ENCODE measurements at places on chromosomes 5 and 9.

- DNase-seq: no peak
Measured at GRCh38 chr5:177444106-177445051, 2.2 kb upstream of the PRR7 start.

GRCh38 chr5:112203229-112203628 is 215.8 kb downstream of the EPB41L4A start:
- DNase-seq: no peak

GRCh38 chr9:89542401-89543021 is 44.6 kb upstream of the SEMA4D start:
- DNase-seq: no peak

- peak; percentile 62 for DNase-seq
Measured at GRCh38 chr5:126003309-126003708, 419.9 kb upstream of the GRAMD2B start.

- no peak for DNase-seq
Measured at GRCh38 chr5:40406741-40407211, 272.9 kb upstream of the PTGER4 start.

- no peak for DNase-seq
Measured at GRCh38 chr9:130518943-130519799, 60.2 kb upstream of the FUBP3 start.

GRCh38 chr5:146644831-146645230 is 128.8 kb upstream of the GPR151 start:
- no peak for DNase-seq

GRCh38 chr9:133632806-133633680 is 3.1 kb upstream of the DBH start:
- no peak for DNase-seq

- peak; percentile 66 for DNase-seq
Measured at GRCh38 chr9:72315089-72315509, 49.9 kb downstream of the ZFAND5 start.

DNA sequence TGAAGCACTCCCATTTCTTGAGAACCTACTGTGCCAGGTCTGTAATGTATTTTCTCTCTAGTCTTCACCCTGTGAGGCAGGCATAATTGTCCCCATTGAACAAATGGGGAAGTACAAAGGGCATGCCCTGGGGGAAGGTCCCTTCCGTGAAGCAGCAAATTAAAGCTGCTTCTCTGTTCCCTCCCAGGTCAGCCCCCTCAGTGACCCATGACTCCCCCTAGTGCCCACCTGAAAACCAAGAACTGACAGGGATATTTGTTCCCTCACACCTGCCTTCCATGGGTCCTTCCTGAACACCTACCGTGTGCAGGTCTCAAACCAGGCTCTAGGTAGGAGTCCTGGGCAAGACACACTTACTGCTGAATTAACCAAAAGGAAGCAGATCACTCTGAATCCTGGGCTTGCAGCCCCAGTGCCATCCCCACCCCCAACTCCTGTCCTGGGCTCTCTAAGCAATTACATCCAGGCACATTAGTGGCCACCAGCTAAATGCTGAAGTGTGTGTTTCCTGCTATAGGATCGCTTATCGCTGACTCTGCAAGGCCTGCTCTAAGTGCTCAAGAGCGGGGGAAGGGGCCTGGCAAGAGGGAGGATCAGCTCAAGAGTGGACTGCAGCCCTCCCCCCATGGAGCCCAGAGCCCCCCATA is 254.8 kb downstream of the CDK5RAP2 start:
- no peak for DNase-seq

- no peak for DNase-seq
Measured at GRCh38 chr5:42487077-42487476, 63.8 kb downstream of the GHR start.

DNA sequence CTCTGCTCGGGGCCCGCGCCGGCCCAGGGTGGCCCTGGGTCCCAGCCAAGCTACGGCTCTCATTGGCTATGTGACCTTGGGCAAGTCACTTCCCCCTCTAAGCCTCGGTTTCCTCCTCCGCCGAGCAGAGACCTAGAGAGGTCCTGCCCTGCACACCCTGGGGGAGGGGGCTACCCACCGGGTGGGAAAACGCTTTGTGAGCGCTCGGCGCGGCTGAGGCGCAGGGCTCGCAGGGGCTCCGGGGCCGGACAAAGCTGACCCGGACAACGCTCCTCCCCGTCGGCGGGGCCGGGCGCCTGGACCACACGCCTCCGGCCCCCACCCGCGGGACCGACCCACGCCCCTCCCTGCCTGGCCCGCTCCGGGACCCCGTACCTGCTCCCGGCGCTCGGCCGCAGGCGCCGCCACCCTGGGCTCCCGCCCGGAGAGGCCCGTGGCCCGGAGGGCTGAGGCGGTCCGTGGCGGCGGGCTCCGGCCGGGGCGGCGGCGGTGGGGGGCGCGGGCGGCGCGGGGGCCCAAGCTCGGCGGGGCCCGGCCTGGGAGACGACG is 85.7 kb upstream of the MELK start:
- DNase-seq: peak; percentile 65

DNA sequence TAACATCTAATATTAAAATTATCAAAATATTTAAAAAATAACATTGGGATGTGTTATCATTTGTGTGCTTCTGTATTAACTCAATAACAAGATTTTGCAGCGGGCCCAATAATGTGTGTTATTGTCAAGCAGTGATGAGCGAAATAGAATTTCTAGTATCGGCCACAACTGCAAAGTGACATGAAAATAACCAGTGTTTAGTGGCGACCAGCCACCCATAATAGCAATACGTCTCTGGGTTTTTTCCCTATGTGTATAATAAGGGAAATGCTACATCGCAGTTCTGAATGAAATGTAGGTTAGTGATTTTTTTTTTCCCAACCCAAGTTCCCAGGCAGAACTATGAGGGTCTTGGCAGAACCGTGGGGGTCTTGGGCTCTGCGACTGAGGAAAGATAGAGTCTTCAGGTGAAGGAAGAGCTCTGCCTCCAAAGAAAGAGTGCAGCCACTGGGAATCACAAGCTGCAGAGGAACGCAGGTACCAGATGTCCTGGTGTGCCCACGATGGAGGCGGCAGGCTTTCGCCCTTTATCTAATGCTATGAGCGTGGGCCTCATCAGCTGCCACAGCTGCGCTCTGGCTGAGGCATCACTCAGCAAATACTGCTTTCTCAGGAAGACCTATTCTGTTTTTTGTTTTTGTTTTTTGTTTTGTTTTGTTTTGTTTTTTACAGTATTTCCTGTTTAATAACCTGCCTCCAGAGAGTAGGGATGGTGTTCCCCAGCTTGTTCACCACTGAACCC is 235.0 kb downstream of the ROR2 start:
- DNase-seq: no peak

DNA sequence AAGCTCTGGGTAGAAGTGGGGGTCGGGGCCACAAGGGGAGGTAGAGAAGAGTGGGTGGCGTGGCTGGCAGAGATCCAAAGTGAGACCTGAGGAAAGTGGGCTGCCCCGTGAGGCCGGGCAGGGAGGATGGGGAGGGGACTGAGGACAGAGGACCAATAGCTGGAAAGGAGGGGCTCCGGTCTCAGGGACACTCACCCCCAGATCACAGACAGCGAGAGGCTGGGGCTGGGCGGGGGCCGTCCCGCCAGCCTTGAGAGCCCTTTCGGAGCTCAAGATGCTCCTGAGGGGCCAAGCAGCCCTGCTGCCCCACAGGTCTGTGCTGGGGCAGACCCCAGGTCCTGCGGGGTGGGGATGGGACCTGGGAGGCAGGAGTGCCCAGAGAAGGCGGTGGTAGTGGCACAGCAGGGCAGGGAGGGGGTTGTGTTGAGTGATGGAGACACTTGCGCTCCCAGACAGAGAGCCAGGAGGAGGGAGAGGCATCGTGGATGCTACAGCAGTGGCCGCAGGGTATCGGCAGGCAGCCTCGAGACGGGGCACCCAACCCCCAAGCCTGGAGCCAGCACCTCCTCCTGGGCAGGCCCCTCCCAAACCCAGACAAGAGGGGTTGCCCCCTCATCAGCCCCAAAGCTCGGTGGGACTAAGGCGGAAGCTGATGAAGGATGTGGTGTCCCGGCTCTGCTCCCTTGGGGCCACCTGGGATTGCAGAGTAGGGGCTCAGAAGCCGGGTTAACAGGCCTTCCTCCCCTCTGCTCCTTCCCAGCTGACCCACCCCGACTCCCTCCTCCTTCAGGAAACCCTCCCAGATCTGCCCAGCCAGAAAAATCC is 3.4 kb downstream of the SARDH start:
- DNase-seq: no peak

- DNase-seq: no peak
Measured at GRCh38 chr5:143147383-143147782, 256.1 kb downstream of the NR3C1 start.

- no peak for DNase-seq
Measured at GRCh38 chr5:39130716-39131115, 56.5 kb upstream of the RICTOR start.

- DNase-seq: peak; percentile 68
Measured at GRCh38 chr5:176157656-176158055, 80.6 kb upstream of the SIMC1 start.

DNA sequence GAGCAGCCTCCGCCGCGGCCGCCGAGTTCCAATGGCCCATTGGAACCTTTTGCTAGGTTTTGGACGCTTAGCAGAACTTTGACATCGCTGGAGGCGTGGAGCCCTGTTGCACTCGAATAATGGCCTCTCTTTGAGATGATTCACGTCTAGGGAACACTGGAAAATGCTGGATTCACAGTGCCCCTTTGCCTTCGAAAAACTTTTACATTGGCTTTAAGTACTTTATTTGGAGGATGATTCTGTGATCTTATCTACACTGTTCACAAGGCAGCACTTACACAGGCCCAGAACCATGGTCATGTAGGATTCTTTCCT is 536 bp upstream of the PPIC start:
- DNase-seq: no peak

DNA sequence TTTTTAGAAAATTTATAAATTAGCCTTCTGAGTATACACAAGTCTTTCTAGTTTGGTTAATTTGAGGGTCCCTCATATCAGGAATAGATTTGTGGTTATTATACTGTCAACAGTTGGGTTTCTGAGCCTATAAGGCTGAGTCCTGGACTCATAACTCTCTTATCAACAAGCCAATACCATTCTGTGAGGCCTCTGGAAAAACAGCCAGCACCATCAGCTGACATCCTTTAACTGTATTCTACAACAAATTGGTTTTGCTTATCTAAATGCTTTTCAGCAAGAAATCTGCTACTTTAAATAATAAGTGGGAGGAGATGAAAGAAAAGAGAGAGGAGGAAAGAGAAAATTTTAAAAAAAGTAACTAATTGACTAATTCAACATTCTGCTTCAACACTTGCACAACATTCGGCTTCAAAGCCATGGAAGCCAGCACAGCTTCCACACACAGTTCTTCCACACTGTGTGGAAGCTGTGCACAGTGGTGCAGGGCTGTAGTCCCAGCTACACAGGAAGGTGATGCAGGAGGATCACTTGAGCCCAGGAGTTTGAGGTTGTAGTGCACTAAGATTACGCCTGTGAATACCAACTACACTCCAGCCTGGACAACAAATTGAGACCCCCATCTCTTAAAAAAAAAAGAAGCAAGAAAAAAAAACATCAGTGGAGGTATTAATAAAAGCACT is 84.5 kb downstream of the UBAP2 start:
- DNase-seq: no peak

DNA sequence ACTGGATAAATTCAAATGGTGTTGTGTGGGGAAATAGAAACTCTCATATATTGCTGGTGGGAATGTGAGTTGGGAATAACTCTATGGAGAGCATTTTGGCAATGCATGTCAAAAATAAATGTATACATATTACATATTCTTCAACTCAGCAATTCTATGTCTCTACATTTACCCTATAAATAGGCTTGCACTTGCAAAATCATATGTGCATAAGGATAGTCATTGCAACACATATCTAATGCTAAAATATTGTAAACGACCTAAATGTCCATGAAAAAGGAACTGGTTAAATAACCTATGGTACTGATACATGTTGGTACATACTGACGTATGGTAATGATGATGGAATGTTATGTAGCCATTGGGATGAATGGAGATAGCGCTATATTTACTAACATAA is 94.5 kb upstream of the CHD1 start:
- no peak for DNase-seq

GRCh38 chr5:73437101-73437776 is 11.3 kb downstream of the FOXD1 start:
- DNase-seq: peak; percentile 84

- peak; percentile 61 for DNase-seq
Measured at GRCh38 chr5:64074533-64074932, 91.1 kb upstream of the RNF180 start.

DNA sequence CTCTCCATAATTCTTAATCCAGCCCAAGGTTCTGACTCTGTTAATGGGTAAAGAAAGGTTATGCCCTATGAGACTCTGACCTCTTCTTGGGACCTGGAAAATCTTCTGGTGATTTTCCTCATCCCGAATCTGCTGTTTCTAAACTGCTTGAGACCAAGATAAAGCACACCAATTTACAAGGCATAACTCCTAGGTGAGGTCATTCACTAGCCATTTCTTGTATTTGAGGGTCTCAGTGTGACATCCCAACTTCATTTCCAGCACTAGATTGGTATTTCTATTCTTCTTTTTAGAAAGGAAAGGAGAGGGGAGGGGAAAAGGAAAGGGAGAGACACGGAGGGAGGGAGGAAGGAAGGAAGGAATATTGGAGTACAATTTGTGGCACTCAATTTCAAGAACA is 51.6 kb downstream of the SLC1A1 start:
- no peak for DNase-seq

DNA sequence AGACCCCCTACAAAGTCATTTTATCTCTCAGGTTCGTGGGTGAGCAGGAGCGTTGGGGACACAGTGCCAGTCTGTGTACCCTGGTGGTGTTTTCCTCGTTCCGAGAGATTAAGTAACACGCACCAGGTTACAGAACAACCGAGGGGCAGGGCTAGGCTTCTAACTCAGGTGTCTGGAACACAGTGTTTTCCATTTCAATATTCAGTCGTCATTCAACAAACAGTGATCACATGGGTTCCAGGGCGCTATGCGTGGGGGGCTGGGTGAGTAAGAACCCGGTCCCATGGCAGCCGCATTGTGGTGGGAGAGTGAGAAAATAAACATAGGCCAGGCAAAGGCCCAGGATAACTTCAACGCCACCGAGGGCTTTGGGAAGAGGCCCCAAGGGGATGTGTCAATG is 55.9 kb upstream of the RNU6ATAC start:
- no peak for DNase-seq

DNA sequence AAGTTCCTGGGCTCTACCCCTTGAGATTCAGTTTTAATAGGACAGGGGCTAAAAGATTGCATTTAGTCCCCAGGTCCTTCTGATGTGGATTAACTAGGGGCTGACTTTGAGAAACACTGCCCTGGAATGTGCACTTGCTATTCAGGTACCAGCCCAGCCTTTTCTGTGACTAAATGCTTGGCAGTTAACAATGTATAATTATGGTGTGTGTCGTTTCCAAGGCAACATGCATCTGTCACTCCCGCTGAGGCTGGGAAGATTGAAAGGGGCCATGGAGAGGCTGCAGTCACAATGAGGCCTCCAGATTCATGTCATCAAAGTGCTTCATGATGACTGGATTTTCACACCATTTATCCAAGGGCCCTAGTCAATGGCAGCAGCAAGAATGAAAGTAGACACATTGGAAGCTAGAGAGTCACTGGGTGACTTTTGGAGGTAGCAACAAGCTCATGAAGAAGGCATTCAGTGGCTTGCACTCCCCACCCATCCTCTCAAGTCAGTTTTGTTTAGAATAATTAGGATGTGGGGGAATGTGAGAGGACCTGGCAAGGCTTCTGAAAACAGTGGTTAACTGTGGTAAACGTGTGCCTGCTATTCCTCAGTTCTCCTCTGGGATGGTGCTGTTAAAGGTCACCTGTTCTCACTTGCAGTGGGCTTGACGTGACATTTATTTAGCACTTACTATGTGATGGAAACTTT is 28.3 kb downstream of the RAI14 start:
- DNase-seq: peak; percentile 21

- no peak for DNase-seq
Measured at GRCh38 chr9:109467936-109468335, 30.2 kb downstream of the PTPN3 start.

Measured in AG20443 (cell line).